Activated CD4-positive, alpha-beta T cell treated with anti-CD3 and anti-CD28 coated beads, Interleukin-2, amount 10 ng/mL, durations not matched to agents 24 days and 14 days (primary cell): ENCODE measurements at places on chromosomes 1 and 21. TPM values are rescaled to one million over a fixed set of nuclear protein-coding genes. Genes with fewer than 3 reads are reported as not detected.
A peak's percentile ranks its signal among the peaks of the same experiment; 100 is the strongest.

The ENAH gene
- total RNA-seq: 0.33 TPM in 1 of 2 replicates, not detected in the other

The GPR137B gene
- 6.6 and 7.7 TPM in 2 replicates for total RNA-seq

The CD5L gene
- total RNA-seq: not detected in 2 replicates

The REN gene
- not detected in 2 replicates for total RNA-seq

The MYOG gene
- not detected in 2 replicates for total RNA-seq

DNA sequence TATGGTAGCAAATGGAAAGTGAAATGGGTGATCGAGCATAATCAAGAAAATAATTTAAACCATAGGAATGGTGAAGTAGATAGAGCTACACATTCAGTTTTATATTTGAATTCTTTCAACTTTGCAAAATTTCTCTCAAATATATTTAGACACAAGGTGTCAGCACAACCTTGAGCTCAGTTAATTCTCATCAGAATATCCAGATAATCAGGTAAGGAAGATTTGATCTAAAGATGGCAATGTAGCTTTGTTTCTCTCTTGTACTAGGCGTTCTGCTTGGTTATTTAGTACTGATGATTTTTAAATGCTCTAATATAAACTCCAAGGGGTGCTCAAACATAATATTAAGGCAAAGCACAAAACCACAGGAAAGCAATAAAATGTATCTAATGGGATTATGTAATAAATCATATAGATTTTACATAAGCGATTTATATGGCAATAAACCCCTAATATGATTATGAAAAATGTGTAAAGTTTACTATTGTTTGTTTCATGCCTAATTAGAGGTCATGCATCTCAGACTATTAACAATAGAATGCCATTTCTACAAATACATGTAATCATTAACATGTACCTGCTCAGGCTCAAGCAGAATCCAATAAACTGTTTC, 32.4 kb upstream of the SERTAD4 start:
- peaks cover 2% of the 10 kb centered on the region for H3K27me3 ChIP-seq
- no peaks in the 10 kb centered on the region for H3K4me1 ChIP-seq
- no peak overlapping the region for H3K27ac ChIP-seq
- no peak overlapping the region for H3K4me3 ChIP-seq

- no peak overlapping the region for H3K27ac ChIP-seq
- H3K36me3 ChIP-seq: no peaks in the 10 kb centered on the region
- no peaks in the 10 kb centered on the region for H3K4me1 ChIP-seq
- H3K27me3 ChIP-seq: no peaks in the 10 kb centered on the region
Measured at GRCh38 chr21:41156142-41156541, 11.8 kb upstream of the BACE2 start.

DNA sequence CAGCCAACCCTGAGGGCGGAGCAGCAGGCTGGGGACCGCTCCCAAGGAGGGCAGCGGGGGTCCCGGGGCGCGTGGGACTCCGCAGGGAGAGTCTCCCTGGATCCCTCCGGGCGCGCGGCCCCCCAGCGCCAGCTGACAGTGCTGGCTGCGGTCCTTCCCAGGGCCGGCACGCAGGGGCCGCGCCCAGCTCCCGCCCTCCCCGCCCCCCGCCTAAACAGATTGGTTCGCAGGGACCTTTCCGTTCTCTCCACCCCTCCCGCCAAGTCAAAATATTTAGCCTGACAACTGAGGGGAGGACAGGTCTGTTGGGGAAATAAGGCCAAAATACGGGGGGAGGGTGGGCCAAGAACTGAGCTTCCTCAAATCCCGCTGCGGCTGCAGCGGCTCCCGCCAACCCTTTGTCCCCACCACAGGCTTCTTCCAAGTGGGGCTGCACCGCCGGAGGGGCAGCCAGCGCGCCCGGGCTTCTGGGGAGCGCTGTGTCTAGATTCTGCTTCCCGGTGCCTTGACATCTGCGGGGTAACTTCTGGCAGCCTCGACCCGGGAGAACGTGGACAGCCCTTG, at the start of gene INSRR:
TSS of gene INSRR (minus strand) at position 159 of the 564 bp plus-strand sequence. CDS start 496 bp downstream, outside the sequence.
- peaks cover 8% of the 10 kb centered on the region for H3K36me3 ChIP-seq
- peak within 1 kb of the TSS; percentile 80 for H3K4me3 ChIP-seq
- H3K27ac ChIP-seq: no peak within 1 kb of the TSS
- peaks cover 28% of the 10 kb centered on the region for H3K27me3 ChIP-seq
- peaks cover 41% of the 10 kb centered on the region for H3K4me1 ChIP-seq

DNA sequence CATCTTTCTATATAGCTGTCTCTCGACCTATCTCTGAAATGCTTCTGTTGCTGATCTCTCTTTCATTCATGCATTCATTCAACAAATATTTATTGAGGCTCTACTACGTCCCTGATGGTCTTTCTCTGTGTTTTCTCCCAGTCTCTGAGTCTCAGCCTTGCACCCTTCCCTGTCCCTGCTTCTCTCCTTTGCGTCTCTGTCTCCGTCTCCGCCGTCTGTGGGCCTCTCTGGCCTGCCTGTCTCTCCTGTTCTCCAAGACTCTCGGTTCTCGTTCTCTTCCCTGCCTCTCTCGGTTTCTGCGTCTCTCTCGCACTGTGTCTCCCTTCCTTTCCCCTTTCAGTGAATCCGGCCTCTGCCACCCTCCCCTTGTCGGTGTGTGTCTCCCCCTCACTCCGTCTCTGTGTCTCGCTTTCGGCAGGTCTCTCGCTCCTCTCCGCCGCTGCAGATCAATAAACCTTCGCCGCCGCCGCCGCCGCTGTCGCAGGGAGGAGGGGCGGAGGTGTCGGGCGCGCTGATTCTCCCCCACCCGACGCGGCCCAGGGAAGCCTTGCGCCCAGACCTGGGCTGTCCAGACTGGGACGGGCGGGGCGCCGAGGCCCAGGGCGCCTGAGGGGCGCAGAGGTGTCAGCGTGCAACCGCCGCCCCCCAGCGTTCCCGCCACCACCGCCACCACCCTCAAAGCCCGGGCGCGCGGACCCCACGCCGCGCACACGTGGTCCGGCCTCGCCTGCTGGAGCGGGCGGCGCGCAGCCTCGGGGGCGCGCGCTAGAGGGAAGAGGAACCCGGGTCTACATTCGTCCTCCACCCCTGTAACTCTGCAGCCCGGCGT, 3.0 kb downstream of the EFNA3 start:
- peaks cover 46% of the 10 kb centered on the region for H3K4me1 ChIP-seq
- no peaks in the 10 kb centered on the region for H3K36me3 ChIP-seq

- no peak for DNase-seq
- H3K4me3 ChIP-seq: no peak overlapping the region
- H3K4me1 ChIP-seq: peaks cover 65% of the 10 kb centered on the region
- H3K27ac ChIP-seq: peak overlapping the region; percentile 22
Measured at GRCh38 chr1:209648346-209648745, 3.9 kb downstream of the LAMB3 start.

- no peaks in the 10 kb centered on the region for H3K36me3 ChIP-seq
- no peak overlapping the region for H3K4me3 ChIP-seq
- no peak overlapping the region for H3K27ac ChIP-seq
- H3K4me1 ChIP-seq: no peaks in the 10 kb centered on the region
- no peak for DNase-seq
- peaks cover under 1% of the 10 kb centered on the region for H3K27me3 ChIP-seq
Measured at GRCh38 chr1:201640624-201641023, 101.7 kb downstream of the NAV1 start.

DNA sequence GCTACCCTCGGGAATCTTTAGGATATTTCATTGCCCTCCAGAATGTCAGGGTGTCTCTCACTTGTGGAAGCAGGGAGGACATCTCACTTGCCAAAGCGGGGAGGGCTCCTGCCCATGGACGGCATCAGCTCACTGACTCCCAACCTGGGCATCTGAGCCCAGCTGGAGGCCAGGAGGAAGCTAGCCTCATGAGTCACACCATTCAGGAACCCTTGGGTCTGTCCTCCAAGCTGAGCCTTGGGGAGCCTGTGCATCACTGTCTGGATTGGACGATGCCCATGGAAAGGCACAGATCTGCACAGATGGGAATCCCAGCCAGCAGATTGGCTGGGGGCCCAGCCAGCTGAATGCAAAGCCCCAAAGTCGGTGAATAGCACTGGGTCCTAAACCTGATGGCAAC, 25.2 kb downstream of the WNT3A start:
- DNase-seq: no peak
- no peak overlapping the region for H3K4me3 ChIP-seq
- H3K4me1 ChIP-seq: no peaks in the 10 kb centered on the region
- H3K36me3 ChIP-seq: no peaks in the 10 kb centered on the region
- no peak overlapping the region for H3K27ac ChIP-seq
- peaks cover 24% of the 10 kb centered on the region for H3K27me3 ChIP-seq

GRCh38 chr1:21829294-21829693, 17.2 kb downstream of the LDLRAD2 start:
- no peaks in the 10 kb centered on the region for H3K27me3 ChIP-seq
- H3K27ac ChIP-seq: no peak overlapping the region
- no peaks in the 10 kb centered on the region for H3K4me1 ChIP-seq

GRCh38 chr1:156492591-156493080, 7.9 kb downstream of the MEF2D start:
- peaks cover 82% of the 10 kb centered on the region for H3K4me1 ChIP-seq
- no peak overlapping the region for H3K4me3 ChIP-seq
- H3K27ac ChIP-seq: peak overlapping the region; percentile 48
- no peak for DNase-seq
- H3K27me3 ChIP-seq: no peaks in the 10 kb centered on the region

DNA sequence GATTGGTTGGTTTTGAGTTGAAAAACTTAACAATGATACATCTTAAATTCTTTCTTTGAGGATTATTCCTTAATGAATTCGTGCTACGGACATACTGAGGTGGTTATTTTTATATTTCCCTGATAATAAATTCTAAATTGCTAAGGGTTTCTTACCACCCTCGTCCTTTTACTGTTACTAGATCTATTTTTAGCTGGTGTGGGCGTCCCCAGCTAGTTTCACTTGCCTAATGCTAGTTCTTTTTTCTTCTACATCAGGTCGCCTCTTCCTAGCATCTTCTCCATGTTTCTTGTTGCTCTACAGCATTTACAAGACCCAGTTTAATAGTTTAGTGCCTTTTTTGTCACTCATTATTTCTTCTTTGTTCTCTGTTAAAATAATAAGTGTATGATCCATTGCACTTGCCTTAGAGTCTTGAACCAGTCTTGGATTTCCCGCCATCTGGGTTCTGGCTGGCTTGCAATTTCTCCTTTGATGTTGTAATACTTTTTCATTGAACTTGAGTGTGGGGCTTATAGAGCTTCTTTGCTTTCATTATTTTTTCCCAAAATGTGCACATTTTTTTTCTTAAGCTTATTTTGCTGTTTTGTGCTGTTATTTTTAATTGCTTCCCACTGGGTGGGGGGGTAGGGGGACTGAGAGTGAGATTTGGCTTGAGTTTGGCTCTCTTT, 677 bp upstream of the HSD11B1 start:
- no peaks in the 10 kb centered on the region for H3K27me3 ChIP-seq
- H3K4me3 ChIP-seq: peak overlapping the region; percentile 54
- peaks cover 63% of the 10 kb centered on the region for H3K36me3 ChIP-seq
- DNase-seq: no peak
- peaks cover 71% of the 10 kb centered on the region for H3K4me1 ChIP-seq
- peak overlapping the region; percentile 91 for H3K27ac ChIP-seq

DNA sequence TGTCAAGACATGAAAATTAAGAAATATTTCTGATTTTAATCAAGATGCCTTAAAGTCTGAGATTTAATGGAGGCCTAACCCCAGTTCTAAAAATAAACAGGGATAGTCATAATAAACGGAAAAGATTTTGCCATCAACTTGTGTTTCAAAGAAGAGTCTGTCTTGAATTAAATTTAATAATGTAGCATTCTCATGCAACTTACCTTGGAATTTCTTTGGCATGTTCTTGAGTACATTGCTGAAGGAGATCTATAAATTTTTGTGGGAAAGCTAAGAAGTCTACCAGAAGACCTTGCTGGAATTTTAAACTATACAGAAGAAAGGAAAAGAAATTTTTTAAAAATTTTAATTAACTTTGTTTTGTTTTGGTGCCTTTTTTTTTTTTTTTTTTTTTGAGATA, 10.6 kb downstream of the SASS6 start:
- no peak overlapping the region for H3K27ac ChIP-seq
- peaks cover 28% of the 10 kb centered on the region for H3K36me3 ChIP-seq
- no peak for DNase-seq
- no peak overlapping the region for H3K4me3 ChIP-seq

GRCh38 chr21:44854664-44855446, 18.6 kb downstream of the PTTG1IP start:
- peaks cover 18% of the 10 kb centered on the region for H3K4me1 ChIP-seq
- H3K27ac ChIP-seq: peak overlapping the region; percentile 25
- H3K27me3 ChIP-seq: no peaks in the 10 kb centered on the region

DNA sequence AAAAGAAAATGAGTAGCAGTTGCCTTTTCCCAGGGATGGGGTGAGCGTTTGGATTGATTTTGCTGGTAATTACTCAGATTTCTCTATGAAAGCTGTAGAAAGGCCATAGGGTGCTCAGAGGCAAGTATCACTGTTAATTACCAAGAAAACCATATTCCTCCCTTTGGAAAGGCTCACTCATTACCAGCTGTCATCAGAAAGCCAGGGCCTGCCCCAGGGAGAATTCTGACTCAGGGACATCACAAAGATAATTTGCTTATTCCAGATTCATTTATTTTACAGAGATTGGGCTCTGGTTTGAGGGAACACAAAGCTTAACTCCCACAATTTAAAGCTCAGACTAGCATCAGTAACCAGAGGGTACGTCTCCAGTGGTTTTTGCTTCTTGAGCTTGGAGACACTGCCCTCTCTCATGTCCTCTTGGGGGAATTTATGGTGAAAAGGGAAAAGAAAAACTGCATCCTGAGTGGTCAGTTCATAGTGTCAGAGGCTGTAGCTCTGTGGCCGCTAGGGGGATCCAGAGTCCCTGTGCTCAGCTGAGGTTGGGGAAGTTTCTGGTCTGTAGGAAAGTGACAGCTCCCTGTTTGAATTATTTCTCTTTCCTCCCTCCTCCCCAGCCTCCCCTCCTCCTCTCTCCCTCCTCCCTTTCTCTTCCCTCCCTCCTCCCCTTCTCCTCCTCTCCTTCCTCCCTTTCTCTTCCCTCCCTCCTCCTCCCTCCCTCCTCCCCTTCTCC, 204.3 kb downstream of the KCNJ6 start:
- no peak overlapping the region for H3K27ac ChIP-seq
- no peaks in the 10 kb centered on the region for H3K4me1 ChIP-seq
- peak; percentile 78 for DNase-seq
- H3K27me3 ChIP-seq: peaks cover 11% of the 10 kb centered on the region
- no peak overlapping the region for H3K4me3 ChIP-seq

DNA sequence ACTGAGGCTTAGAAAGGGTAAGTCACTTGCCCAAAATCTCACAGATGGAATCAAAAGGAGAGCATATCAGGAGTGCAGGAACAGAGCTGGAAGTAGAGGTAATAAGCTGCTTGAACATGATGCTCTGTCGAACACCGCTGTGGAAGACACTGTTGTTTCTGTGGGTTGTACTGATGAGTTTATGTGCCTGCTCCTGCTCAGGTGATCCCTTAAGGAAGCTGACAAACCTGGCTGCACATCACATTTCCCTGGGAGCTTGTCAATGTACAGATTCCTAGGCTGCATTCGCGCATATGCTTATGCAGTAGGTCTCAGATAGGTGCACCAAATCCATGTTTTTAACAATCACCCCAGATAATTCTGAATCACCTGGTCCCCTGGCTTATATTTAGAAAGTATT, 79.7 kb downstream of the ZNF326 start:
- no peaks in the 10 kb centered on the region for H3K36me3 ChIP-seq
- H3K27ac ChIP-seq: no peak overlapping the region
- no peak overlapping the region for H3K4me3 ChIP-seq
- peaks cover 3% of the 10 kb centered on the region for H3K4me1 ChIP-seq

DNA sequence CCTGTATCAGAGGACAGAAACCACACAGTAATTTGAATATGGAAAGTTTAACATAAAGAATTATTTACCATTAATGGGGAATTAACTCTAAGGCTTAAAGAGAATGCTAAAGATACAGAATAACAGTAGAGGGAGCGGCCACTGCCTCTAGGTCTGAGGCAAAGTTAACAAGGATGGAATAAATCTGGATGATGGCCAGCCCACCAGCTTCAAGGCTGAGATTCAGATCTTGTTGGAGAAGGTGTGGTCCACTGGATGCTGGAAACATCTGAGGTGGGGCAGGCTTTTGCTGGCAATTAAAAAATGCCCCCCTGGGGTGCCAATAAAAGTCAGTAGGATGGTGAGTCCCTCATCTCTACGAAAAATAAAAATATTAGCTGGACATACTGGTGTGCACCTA, 29.4 kb downstream of the ZMYM4 start:
- no peaks in the 10 kb centered on the region for H3K4me1 ChIP-seq
- H3K4me3 ChIP-seq: no peak overlapping the region
- H3K27ac ChIP-seq: no peak overlapping the region
